ENCODE measurements at places on chromosomes 7 and 10.

DNA sequence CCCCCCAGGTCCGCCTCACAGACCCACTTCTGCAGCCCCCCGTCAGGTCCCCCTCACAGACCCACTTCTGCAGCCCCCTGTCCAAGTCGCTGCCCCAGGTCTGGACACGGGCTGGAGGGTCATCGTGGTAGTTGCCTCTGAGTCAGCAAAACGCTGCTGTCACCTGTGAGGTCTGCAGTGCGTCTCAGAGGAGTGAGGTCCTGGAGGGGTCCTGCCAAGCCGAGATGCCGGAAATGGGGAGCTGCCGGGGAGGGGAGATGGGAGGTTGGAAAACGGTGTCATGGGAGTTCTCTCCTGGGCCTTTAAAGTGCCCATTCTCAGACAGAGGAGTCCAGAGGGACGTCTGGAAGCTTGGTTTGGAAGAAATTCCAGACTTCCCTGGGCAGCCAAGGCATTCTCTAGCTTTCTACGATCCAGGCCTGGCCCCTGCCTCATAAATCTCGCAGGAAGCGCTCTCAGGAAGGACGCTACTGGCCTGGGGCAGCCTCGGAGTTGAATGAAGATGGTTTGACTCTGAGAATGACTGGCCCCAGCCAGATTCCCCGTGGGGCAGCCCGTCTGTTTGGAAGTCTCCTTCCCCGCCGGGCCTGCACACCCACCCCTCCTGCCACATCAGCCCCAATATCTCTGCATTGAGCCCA, 38.7 kb downstream of the CALML3 start:
- H3K4me3 ChIP-seq: no peak overlapping the region
- DNase-seq: peak; percentile 51

DNA sequence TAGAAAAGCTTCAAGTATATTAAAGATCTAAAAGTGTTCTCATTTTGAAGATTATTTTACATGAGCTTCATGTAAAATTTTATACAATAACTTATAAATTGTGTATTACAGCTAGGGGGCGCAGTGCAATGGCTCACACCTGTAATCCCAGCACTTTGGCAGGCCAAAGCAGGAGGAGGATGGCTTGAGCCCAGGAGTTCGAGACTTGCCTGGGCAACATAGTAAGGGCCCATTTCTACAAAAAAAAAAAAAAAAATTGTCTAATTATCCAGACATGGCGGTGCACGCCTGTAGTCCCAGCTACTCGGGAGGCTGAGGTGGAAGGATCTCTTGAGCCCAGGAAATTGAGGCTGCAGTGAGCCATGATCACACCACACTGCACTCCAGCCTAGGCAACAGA, 16.6 kb downstream of the ACBD5 start:
- DNase-seq: no peak
- no peaks in the 10 kb centered on the region for H3K27me3 ChIP-seq
- no peak overlapping the region for H3K4me3 ChIP-seq
- H3K27ac ChIP-seq: no peak overlapping the region

DNA sequence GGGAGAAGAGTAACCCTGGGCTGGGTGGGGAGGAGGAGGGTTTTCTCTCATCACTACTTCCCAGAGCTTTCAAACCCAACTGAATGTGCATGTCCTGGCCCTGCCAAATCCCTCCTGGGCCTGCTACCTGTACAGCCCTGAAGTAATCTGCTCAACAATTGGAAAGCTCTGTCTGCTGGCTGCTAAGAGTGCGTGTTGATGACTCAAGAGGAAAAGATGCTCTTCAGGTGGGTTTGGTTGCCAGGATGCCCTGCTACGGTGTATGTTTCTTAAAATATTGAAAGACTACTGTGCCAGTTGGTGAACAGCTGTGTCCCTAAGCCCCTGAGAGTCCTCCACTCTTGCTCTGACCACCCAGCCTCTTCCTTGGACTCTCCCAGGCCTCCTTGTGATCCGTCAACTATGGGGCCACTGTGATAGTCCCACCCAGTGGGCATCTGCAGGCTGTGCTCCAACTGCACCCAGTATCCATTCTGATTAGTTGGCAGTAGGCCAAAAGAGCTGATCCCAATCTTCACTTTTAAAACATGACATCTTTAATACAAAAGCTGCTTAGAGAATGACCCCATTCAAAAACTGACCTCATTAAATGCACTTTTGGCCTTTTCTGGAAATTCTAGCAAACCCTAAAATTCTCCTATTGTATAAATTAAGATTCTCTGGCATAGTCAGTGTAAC, 85.6 kb downstream of the AOAH start:
- no peak overlapping the region for H3K4me3 ChIP-seq
- no peaks in the 10 kb centered on the region for H3K27me3 ChIP-seq
- no peaks in the 10 kb centered on the region for H3K4me1 ChIP-seq
- no peaks in the 10 kb centered on the region for H3K36me3 ChIP-seq

DNA sequence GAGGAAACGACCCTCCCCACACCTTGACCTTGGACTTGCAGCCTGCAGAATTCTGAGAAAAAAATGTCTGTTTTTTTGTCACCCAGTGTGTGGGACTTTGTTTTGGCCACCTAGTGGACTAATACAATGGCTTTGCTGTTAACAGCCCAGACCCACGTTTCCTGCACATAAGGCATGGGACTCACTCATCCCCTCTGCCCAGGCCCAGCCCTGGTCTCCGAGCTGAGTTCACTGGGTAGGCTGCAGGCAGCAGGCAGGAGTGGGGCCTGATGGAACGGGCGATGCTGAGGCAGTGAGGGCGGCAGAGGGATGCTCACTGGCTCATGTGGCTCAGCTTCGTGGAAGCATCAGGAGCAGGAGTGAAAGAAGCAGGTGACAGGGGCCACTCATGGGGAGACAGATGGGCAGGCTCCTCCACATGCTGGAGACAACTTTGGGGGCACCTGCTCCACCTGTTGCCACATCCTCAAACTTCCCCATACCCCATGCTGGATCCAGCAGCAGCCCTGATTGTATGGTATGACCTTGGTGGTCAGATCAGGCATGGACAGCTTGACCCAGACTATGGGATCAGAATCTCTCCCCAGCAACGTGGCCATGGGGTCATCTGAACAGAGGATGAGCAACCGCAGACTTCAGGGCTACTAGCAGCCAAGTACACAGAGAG, 65.8 kb upstream of the ANTXRL start:
- H3K4me3 ChIP-seq: no peak overlapping the region
- no peak overlapping the region for H3K27ac ChIP-seq
- H3K4me1 ChIP-seq: no peaks in the 10 kb centered on the region
- H3K27me3 ChIP-seq: no peaks in the 10 kb centered on the region
- DNase-seq: no peak
- H3K36me3 ChIP-seq: no peaks in the 10 kb centered on the region

DNA sequence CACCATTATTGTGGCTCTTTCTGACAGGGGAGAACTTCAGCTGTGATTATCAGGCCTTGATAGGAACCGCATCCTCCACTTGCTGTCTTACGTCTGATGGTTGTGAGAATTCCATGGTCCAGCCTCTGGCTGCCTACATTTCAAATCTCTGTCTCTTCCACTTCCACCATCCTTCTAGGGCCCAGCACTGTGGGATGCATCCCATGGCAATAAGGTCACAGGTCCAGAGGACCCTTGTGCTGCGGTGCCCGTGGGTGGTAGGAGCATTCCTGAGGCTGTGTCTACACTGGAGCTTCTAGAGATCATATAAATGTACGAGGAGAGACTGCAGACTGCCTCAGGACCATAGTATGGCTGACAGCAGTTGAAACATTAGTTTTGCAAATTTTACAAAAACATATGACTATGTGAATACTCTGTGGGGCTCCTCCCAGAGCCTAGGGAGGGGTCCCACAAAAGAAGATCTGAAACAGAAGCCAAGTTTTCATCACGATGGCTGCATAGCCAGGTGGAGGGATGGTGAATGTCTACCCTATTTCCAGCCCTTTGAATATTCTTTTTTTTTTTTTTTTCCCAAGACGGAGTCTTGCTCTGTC, 11.8 kb downstream of the CALML3 start:
- peaks cover 20% of the 10 kb centered on the region for H3K4me1 ChIP-seq
- H3K27ac ChIP-seq: no peak overlapping the region
- no peaks in the 10 kb centered on the region for H3K36me3 ChIP-seq
- no peaks in the 10 kb centered on the region for H3K27me3 ChIP-seq
- DNase-seq: no peak
- H3K4me3 ChIP-seq: no peak overlapping the region

DNA sequence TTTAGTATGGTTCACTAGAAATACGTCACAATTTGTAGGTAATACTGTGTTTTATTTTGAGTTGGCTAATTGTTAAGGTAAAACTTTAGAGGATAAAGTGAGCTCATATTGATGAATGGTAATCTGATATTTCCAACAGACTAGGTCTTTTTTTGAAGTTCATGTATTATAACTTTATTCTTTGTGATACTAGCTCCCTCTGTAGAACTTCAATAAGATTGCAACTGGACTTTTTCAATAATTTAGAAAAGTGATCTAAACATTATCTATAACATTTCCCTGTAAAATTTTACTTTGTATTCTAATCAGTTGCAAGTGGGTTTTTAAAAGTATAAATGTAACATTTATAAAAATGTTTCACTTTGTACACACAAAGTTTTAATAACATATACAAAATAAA, 83.5 kb downstream of the ADK start:
- H3K36me3 ChIP-seq: peaks cover 19% of the 10 kb centered on the region
- no peak for DNase-seq
- no peak overlapping the region for H3K4me3 ChIP-seq

DNA sequence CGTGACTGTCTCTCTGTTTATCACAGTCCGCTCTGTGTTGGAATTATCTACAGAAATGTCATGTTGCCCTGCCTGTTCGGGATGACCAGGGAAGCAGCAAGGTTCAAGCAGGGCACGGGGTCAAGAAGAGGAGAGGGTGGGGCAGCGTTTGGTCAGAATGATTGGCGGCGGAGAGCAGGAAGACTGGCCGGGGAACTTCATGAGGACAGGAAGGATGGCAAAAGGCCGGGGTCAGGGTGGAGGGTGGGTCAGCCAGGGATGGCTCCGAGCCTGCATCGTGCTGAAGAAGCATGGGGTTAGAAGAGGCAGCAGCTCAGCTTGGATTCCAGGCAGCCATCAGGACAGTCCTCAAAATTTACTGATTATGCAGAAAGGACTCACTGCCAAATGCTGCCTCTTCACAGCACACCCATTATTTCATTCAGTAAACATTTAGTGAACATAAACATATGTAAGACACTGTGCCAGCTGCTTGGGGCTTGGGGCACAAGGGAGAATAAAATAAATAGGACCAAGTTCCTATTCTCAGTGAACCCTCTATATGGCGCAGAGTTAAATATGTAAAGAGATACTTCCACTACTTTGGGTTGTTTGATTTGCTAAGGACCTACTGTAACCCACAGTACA, 42.8 kb downstream of the WNT2 start:
- no peaks in the 10 kb centered on the region for H3K27me3 ChIP-seq
- DNase-seq: no peak
- H3K4me3 ChIP-seq: no peak overlapping the region
- no peak overlapping the region for H3K27ac ChIP-seq
- H3K4me1 ChIP-seq: no peaks in the 10 kb centered on the region
- H3K36me3 ChIP-seq: no peaks in the 10 kb centered on the region

DNA sequence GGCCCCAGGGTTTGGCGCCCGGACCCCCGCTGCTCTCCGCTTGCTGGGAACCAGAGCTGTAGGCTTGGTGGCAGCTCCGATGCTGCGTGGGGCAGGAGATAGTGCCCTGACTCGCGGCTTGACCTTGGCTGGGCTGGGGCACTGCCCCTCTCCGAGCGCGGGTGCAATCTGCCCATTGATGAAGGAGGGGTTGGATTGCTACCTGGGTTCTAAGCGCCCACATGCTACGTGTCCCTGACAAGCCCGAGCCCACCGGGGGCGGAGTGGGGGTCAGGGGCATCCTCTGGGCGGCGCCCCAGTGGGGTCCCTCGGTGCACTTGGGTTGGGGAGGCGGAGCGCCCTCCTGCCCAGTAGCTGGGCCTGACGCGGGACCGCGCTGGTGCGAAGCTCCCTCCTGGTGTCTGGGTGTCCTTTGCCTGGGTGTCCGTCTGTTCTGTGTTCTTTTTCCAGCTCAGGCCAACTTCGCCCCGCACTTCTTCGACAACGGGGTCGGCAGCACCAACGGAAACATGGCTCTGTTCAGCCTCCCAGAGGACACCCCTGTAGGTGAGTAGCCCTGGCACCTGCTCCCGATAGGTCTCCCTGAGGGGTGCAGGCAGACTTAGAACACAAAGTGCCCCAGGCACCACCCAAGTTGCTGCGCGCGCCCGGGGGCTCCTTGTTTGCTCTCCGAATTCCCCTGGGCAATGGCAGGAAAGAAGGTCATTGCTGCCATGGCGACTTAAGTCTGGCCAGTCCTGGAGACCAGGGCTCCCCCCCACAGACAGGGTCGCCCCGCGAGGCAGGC, 900 bp downstream of the CDHR1 start:
- no peaks in the 10 kb centered on the region for H3K36me3 ChIP-seq
- H3K27ac ChIP-seq: no peak overlapping the region
- no peaks in the 10 kb centered on the region for H3K4me1 ChIP-seq
- no peak for DNase-seq

DNA sequence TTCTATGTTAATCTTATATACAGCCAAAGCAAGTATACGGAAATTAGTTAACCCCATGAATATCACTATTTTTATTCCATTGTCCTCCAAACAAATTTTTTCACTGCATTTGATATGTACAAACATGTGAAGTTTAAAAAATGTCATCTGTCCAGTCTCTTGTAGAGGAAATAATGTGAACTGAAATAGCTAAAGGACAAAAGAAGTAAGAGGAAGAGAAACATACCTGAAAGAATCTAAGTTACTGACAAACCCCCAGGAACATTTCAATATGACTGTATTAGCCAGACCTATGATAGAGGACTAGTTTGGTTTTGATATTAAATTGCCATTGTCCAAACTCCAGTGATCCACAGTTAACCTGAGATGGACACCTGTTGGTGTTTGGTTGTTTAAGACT, 80.6 kb downstream of the NRCAM start:
- no peak for DNase-seq
- no peaks in the 10 kb centered on the region for H3K27me3 ChIP-seq
- no peak overlapping the region for H3K27ac ChIP-seq
- H3K4me3 ChIP-seq: no peak overlapping the region

DNA sequence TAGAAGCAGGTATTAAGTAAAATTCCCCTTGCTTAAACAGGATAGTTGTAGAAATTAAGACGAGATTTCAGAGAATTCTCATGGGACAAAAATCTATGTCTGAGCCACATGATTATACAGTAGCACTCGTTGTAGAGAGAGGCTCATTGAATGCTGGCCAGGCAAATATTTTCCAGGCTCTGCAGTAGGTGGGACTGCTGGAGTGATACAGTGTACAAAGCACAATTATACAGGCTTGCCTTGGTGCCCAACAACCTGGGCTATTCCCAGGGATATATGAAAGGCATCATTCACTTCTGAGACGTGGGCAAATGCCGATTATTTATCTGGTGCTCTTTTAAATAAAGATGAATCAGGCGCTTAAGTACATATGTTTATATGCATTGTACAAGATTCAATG, 380.6 kb downstream of the PHTF2 start:
- H3K27me3 ChIP-seq: no peaks in the 10 kb centered on the region
- no peaks in the 10 kb centered on the region for H3K36me3 ChIP-seq
- no peak for DNase-seq

GRCh38 chr7:2689951-2690705, 2.1 kb downstream of the AMZ1 start:
- H3K36me3 ChIP-seq: no peaks in the 10 kb centered on the region
- no peaks in the 10 kb centered on the region for H3K4me1 ChIP-seq
- H3K27ac ChIP-seq: no peak overlapping the region
- peaks cover 20% of the 10 kb centered on the region for H3K27me3 ChIP-seq
- DNase-seq: no peak
- no peak overlapping the region for H3K4me3 ChIP-seq

- H3K27me3 ChIP-seq: no peaks in the 10 kb centered on the region
- DNase-seq: no peak
- H3K36me3 ChIP-seq: no peaks in the 10 kb centered on the region
These were observed 75.9 kb upstream of the PTPRZ1 start for GRCh38 chr7:121796936-121797656.

Measured in RWPE2 (cell line).